K562 (cell line): ENCODE measurements at places on chromosomes 16 and 17. TPM values are rescaled to one million over a fixed set of nuclear protein-coding genes. Genes with fewer than 3 reads are reported as not detected.

GRCh38 chr17:42067371-42068091 is 17.1 kb upstream of the C17orf113 start:
- peak; percentile 78 for DNase-seq

DNA sequence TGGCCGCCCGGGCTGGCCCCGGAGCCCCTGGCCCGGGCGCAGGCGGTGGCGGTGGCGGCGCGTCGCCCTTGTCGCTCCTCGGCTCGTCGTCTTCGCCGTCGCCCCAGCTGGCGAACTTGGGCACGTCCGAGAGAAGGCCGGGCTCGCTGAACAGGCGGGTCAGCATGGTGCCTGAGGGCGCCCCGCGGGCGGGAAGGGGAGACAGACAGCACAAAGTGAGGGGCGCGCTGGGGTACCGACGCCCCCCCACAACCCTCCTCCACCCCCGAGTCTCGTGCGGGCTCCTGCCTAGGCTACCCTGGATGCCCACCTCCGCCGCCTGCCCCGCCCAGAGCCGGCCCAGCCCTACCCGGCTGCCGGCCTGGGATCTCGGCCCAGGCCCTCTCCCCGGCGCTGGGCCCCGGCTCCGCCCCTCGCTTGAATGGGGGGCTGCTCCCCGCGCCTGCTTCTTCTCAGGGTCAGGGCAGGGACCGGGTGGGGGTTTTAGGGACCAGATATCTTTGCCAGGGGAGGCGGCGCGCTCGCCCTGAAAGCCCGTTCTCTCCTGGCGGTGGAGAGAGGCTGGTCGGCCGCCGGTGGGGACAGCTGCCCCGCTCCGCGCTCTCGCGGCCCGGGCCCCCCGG is 1.2 kb downstream of the NEUROD2 start:
- no peak for DNase-seq

The FBXW10 gene
- total RNA-seq: not detected in 2 replicates

The TP53TG3B gene
- 0.34 and 0.66 TPM in 2 replicates for total RNA-seq

GRCh38 chr16:28877655-28878000 is 660 bp upstream of the ATP2A1 start:
- no peak for DNase-seq

The PEMT gene
- total RNA-seq: 28.8 and 33.9 TPM in 2 replicates

DNA sequence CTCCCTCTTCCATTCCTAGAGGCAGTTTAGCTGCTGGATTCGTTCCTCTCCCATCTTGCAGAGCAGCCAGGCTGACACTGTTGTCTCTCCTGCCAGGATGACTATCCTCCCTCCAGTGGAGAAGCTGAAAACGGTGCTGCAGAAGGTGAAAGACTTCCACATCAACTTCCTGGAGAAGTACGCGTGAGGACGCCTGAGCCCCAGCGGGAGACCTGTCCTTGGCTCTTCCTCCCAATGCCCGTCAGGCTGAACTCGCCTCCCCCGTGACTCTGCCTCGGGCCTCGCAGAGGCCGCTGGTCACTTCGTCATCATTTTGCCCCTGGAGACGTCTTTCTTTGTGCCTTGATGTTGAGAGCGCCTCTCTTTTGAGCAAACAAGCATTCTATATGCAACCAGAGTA is 44.6 kb downstream of the GPT2 start:
- DNase-seq: no peak

DNA sequence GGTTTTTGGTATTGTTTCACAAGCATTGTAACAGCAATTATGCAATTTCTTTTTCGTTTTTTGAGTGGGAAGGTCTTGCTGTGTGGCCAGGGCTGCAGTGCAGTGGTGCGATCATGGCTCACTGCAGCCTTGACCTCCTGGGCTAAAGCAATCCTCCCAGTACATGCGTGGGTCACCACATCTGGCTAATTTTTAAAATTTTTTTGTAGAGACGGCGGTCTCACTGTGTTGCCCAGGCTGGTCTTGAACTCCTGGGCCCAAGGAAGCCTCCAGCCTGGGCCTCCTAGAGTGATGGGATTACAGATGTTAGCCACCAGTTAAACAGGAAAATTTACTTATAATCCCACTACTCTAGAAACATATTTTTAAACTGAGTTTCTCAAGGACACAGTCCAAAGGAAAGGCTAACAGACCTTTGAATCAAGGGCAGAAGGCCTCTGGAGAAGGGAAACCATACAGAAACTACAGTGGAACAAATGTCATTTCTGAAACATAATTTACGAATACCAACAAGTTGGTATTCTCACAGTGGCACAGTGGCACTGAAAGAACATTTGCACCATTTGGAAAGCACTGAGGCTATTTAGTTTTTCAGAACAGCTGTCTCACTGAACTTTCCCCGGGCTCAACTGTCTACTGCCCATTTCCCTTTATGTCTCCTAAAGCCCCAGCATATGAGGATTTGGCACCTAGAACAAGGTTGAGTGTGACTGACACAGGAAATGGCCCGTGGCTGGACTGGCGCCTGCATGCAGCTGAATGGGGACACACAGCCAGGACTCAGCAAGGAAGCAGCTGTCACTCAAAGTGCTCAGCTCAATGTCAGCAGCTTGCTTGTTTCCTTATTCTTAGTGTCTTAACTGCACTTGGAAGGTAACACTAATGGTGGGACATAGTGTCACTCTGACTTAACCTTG is 2.8 kb upstream of the PRKAR1A start:
- no peak for DNase-seq

DNA sequence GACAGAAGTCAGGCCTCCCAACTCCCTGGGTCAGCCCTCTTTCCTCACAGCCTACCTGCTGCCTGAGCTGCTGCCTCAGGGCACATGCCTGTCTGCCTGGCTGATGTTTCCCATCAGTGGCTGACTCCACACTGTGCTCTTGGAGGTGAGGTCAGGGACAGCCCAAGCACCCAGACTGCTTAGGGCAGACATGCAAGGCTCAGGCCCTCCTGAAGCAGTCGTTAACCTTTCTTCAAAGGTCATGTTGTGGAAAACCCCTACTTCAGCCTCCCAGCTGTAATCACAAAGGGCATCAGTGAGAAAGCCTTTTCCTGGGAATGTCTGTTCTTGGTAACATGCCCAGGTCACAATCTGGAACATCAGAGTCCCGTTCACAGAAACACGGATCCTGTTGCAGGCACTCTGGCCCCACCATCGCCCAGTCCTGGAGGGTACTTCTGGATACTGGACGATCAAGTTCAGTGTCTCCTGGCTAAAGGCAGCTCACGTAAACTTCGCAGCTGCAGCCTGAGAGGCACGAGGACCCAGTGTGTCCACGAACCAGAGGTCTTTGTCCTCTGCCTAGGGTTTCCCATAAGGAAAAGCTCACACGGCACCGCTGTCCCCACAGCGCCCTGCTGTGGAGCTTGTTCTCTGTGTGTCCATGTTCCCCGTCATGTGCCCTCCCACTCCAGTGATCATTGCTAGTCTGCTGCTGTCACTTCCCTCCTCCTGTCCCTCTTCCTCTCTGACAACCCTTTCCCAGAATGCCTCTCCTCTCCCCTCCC is 54.9 kb downstream of the GNAO1 start:
- no peak for DNase-seq

- DNase-seq: peak; percentile 51
Observed at GRCh38 chr16:2019518-2019920, at the start of gene NPW. Gene NPW, plus strand, starts transcription at chr16:2019785.

The METRNL gene
- total RNA-seq: 25.7 and 31.8 TPM in 2 replicates

The CBX2 gene
- 26.9 and 28.5 TPM in 2 replicates for total RNA-seq

DNA sequence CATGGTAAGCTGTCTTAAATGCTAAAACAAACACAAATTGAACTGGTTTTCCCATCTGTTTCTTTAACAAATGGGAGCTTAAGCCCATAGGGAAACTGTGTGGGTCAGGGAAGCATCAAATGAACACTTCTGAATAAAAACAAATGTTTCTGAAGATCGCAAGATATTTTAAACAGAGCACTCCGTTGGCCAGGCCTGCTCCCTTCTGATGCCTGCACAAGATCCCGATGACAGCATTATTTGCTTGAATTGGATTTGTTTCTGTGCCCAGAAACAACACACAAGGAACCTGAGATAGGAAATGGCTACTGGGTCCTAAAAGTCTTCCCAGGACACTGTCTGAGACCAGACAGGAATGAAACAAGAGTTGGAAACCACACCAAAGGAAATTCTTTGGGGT is 425.8 kb upstream of the ZFHX3 start:
- DNase-seq: no peak

- no peak for DNase-seq
Observed at GRCh38 chr17:67606896-67607604, 110.7 kb upstream of the NOL11 start.

The CTRB1 gene
- 2.3 and 5.3 TPM in 2 replicates for total RNA-seq

- DNase-seq: no peak
Observed at GRCh38 chr17:68238871-68239253, 9.0 kb upstream of the AMZ2 start.

- DNase-seq: no peak
Observed at GRCh38 chr17:72608436-72608835, 484.1 kb downstream of the SLC39A11 start.

GRCh38 chr16:4888428-4889135 is 41.3 kb downstream of the UBN1 start:
- no peak for DNase-seq

The AATF gene
- total RNA-seq: 106 and 130 TPM in 2 replicates

- DNase-seq: no peak
Observed at GRCh38 chr17:44915321-44915726, at the start of gene GFAP. Gene GFAP, minus strand, starts transcription at chr17:44915500. Its CDS starts 14 bp downstream, at chr17:44915486.
